NCI-H1694 treated with DMSO at 0.1 percent for 48 hours (cell line): ENCODE measurements at places on chromosomes 16 and 17.

GRCh38 chr17:17778308-17779014 is 58.3 kb downstream of the SREBF1 start:
- no peak for DNase-seq

DNA sequence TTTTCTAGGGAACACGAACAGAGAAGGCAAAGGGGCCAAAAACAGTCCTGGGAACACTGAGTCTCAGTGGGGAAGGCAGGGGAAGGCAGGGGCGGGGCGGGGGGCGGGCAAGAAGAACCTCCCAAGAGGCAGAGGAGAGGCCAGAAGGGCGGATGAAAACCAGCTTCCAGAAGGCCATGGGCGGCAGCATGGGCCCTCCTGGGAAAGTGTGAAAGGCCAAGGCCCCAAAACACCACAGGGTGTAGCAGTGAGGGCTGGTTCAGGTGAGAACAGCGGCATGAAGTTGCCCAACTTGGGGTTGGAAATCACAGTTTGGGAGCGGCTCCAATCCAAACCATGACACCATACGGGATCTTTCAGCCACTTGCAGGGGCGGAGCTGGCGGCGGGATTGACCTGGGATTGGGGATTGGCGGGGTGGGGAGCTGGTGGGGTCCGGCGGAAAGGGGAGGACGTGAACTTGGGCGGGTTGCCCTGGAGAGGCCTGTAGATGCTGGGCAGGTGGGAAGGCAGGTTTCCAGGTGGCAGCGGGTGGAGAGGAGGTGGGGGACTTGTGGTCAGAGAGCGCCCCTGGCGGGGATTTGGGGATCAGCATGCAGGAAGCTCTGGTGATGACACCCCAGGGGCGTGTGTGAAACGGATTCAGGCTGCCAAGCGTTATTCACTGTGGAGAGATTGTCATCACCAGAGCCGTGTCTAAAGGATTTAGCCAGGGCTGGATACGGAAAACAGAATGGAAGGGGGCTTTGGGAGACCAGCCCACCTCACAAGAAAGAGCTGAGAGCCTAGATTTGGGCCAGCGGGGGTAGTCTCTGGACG is 80.9 kb downstream of the ARHGAP23 start:
- peak; percentile 37 for DNase-seq

DNA sequence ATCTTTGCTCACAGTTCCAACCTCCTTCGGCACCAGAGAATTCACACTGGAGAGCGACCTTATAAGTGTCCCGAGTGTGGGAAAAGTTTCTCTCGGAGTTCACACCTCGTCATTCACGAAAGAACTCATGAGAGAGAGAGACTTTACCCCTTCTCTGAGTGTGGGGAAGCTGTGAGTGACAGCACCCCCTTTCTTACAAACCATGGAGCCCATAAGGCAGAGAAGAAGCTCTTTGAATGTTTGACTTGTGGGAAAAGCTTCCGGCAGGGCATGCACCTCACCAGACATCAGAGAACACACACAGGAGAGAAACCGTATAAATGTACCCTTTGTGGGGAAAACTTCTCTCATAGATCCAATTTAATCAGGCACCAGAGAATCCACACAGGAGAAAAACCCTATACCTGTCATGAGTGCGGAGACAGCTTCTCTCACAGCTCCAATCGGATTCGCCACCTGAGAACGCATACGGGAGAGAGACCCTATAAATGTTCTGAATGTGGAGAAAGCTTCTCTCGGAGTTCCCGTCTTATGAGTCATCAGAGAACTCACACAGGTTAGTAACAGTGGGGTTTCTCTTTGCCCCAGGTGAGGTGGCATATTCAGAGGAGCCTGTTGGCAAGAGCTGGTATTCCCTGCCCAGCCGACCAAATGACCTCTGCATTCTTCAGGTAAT is 6.8 kb downstream of the ZNF263 start:
- no peak for DNase-seq

GRCh38 chr17:31329221-31329620 is 7.8 kb upstream of the EVI2A start:
- no peak for DNase-seq

GRCh38 chr16:49608779-49609178 is 235.2 kb downstream of the C16orf78 start:
- no peak for DNase-seq

DNA sequence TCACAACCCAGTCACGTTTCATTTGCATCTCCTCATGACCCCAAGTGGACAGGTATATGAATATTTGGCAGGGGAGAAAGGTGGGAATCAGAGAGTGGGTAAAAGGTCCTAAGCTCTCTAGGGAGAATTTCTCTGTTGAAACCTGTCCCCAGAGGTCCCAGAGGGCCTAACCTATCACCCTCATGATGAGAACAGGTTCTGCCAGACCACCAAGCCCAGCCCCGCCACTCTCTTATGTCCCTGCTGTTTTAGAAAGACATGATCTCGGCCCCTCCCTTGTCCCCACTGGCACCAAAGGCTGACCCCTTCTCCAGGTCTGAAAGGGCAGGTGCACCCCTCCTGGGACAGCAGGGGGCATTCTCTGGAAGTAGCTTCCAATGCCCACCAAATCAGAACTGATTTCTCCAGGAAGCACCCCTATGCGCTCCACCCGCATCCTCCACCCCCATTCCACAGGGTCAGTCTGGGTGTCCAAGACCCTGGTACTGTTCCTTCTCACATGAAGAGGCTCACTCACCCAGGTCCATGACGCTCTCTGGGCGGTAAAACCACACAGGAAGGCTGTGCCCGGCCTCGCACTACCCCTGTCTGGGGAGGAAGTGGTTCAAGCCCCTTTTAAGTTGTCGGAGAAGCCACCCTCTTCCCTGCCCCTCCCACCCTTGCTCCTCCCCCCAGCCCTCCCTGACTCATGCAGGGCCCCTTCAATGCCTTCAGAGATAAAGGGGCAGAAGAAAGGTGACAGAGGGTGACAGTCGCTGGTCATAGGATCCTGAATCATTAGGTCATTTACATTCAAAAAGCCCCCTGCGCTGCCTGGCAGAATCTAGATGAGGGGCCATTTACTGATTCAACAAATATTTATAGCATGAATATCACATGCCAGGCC is at the start of gene CCR7:
Gene CCR7 (minus strand): TSS at position 590 of the 886 bp plus-strand sequence. CDS start 63 bp downstream, at position 527.
- DNase-seq, result no peak

GRCh38 chr17:10050597-10051101 is 145.6 kb upstream of the RCVRN start:
- no peak for DNase-seq

DNA sequence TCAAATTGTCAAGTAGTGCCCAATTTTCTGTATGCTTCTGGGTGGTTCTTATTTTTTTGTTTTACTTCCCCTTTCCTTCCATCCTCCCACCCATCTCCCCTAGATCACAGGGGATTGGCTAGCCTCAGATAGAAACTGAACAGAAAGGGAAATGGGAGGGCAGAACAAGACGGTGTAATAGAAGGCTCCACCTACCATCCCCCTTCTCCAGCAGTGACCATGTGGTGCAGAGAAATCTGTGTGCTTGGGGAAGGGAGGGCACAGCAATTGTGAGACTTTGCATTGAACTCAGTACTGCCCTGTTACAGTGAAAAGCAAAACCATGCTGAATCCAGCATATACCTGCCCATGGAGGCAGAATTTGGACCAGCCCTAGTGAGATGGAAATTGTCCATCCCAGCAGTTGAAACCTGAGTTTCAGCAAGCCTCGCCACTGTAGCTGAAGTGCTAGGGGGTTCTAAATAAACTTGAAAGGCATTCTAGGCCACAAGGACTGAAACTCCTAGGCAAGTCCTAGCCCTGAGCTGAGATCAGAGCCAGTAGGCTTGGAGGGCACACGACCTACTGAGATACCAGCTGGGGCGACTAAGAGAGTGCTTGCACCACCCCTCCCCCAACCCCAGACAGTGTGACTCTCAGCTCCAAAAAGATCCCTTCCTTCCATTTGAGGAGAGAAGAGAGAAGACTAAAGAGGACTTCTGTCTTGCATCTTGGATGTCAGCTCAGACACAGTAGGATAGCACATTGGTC is 5.2 kb downstream of the SLFN11 start:
- DNase-seq, result no peak

- DNase-seq, result no peak
Observed at GRCh38 chr16:30691907-30692306, 7.1 kb upstream of the SRCAP start.

DNA sequence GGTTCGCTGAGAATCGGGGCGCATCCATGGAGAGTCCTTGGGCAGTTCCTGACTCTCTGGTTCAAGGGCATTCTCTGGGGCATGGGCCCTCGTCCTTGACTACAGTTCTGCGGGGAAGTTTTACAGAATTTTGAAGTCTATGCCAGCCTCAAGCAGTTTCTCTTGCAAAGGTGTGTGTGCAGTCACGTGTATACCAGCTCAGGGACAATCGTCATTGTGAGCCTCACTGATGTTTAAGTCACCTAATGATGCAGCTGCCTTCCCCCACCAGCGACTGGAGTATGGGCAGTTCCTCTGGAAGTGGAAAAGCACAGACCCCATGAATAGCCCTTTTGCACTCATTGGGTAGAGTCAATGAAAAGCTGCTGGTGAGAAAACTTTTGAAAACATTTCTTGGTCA is 1.3 kb downstream of the PLCG2 start:
- DNase-seq, result no peak

- no peak for DNase-seq
Observed at GRCh38 chr17:751269-752001, 629 bp downstream of the GEMIN4 start.

DNA sequence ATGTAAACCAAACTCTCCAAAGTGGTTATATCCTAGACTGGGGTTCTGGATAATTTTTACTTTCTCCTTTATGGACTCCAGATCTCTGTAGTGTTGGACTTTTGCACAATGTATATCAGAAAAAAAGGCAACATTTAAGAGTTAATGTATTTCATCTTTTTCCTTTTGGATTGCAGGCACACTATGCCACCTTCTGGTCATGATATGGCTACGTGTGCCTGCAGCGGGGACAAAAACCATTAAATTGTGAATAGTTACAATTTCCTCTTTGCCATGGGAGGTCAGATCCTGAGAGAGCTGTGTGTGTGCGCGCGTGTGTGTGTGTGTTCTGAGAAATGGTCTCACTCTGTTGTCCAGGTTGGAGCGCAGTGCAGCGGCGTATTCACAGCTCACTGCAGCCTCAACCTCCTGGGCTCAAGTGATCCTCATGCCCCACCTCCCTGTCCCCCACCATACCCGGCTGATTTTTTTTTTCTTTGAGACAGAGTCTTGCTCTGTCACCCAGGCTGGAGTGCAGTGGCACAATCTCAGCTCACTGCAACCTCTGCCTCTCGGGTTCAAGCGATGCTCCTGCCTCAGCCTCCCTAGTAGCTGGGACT is 4.3 kb upstream of the SGF29 start:
- DNase-seq, result peak; percentile 45

- DNase-seq, result no peak
Observed at GRCh38 chr17:45308016-45308365, 8.8 kb downstream of the MAP3K14 start.

DNA sequence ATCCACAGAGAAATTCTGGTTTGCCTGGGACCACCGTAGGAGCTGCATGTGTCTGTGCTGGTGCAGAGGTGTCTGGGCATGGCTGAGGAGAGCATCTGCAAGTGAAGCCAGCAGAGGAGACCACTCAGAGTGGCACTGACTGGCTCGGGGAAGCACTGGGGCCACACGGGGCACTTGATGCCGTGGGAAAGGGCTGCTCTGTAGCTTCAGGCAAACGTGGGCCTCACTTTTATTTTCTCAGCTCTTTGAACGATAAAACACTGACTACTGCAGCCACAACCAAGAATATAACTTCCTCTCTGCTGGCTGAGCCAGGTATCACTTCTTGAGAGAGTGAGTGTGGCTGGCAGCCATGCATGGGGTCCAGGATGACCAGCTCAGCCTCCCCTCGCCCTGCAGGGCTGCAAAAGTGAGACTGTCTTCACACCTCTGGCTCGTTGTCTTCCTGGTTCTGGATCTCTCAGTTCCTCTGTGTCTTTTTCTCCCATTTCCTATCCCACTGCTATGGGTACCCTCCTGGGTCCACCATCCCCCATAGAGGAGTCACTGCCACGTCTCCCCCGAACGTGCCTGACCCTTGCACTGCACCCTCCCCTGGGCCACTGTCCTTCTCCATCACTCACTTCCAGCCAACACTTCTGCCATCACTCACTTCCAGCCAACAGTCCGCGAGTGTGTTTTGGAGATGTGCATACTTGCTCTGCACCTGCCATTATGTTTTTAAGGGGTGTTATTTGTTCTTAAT is 201.4 kb upstream of the CHMP6 start:
- DNase-seq, result no peak

- DNase-seq, result no peak
Observed at GRCh38 chr17:35170968-35171771, 23.0 kb downstream of the SLC35G3 start.

GRCh38 chr17:48636177-48637018 is 10.2 kb upstream of the HOXB9 start:
- peak; percentile 74 for DNase-seq

DNA sequence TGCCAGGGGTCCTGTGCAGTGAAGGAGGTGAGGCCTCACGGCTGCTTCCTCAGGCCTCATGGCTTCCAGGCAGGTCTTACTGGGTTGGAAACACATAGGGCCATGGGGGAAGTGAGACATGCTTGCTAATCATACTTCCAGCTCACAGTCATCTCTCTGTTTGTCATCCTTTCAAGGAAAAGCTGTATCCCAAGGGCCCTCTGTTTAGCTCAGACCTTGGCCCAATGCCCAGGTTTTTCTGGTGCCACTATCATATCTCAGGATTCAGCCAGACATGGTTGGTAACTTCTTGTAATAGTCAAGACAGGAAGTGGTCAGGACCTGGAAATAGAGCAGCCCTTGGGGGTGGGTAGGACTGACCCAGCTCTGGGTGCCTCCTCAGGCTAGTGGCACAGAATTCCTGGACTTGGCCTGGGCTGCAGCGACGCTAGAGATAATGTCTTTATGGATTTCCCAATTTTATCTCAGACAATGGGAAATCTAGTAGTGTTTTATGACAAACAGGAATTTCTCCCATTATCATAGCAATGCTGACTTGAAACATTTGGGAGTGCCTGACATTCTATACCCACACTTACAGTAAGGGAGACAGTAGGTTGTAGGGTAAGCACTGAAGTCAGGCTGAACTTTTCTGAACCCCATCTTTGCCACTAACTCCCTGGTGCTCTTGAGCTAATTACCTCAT is 13.5 kb upstream of the ITGB3 start:
- no peak for DNase-seq

DNA sequence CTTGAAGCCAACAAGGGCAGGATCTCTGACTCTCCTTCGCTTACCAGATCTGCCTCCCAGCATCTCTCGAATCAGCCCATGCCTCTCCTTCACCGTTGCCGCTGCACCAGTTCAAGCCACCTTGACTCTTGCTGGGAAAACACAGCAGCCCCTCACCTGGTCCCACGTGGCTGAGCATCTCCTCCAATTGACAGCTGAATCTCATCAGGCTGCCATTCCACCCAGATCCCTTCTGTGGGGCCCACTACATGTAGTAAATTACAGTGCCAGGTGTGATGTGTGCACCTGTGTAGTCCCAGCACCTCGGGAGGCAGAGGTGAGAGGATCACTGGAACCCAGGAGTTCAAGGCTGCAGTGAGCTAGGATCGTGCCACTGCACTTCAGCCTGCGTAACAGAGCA is 37.8 kb upstream of the C16orf78 start:
- DNase-seq, result no peak

DNA sequence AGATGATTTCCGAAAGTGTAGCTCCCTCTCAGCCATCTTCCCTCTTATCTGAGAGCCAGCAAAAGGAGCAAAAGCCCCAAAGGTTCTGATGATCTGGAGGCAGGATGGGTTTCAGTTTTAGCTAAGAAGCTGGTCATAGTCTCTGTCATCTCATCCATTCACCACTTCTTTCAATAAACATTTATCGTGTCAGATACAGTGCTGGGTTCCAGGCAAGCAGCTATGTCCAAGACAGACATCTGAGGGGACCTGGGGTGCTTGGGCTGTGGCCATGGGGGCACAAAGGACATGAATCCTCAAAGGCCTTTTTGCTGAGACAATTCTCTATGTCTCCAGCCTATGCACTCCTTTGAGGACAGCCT is 1.0 kb upstream of the ETV4 start:
- no peak for DNase-seq

- DNase-seq, result no peak
Observed at GRCh38 chr16:68272507-68273209, 8.3 kb downstream of the SLC7A6 start.
